ENCODE measurements at places on chromosomes 16 and 17.

GRCh38 chr17:64041912-64042311 is 21.5 kb upstream of the ICAM2 start:
- DNase-seq = no peak

DNA sequence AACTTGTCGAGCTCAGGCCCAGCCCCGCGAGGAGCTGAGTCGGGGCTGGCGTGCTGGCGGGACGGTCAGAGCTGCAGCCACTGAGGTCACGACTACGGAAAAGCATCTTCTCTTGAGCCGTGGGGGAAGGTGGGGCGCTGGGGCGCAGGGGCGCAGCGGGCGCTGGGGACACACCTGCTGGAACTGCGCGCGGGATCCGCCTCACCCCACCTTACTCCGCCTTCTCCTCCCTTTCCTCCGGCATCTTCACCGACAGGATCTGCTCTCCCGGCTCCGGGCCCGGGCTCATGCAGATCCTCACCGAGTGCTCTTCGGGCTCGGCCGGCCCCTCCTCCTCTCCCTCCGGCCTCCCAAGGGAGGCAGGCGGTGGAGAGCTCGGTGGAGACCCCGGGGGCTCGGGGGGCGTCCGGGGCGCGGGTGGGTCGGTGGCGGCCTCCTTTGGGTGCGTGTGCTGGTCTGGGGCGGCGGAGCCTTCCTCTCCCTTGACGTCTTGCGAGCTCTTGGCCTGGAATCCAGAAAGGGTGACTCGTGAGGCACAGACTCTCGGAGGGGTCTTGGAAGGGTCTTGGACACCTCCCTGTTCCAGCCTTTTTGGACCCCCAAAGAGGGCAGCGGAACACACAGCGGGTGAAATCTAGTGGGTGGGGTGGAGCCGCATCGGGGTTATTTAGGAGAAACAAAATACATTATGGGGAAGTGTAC is 81.8 kb upstream of the KIFC3 start:
- no peak for DNase-seq

DNA sequence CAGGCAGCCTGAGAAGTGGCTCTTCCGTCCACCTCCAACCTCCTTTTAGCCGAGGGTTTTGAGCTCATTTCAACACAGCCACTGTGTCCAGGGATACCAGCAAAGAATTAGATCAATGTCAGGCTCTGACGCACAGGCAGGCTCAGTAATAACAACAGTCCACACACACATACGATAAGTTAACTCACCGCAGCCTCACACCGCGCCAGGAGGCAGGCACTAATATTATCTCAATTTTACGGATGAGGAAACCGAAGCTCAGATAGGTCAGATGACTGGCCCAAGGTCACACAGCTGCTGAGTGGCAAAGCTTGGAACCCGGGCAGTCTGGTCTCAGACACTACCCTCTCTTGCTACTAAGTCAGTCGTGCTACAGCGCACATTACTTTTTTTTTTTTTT is 22.9 kb downstream of the ABR start:
- no peak for DNase-seq

DNA sequence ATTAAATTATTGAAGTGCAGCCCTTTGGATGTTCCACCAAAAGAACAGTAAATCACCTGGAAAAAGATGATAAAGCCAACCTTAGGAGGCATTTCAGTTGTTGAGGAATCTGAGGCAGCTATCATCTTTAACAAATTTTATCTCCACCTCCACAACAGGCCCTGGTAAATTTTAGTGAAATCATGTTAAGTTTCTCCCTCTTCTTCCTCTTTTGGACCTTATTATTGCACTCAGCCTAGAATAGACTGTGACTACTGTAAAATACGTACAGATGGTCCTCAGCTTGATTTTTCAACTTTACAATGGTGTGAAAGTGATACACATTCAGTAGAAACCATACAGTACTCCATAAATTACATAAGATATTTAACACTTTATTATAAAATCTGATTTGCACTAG is 90.3 kb downstream of the USP32 start:
- DNase-seq = no peak

DNA sequence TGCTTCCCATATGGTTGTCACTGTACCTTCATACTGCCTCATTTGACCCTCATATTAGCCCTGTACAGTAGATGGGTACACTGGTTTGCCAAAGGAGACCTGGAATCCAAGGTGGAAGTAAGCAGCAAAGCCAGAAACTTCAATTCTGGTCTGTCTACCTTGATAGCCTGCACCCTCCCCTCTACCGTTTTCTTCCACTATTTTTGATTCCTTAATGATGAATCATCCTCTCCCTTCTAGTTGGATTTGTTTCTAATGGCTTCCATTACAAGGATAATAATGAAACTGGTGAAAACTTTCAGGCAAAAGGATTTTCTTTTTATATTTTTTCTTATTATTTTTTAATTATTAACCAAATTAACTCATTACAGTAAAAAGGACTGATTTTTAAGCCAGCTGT is 17.3 kb downstream of the TAC4 start:
- no peak for DNase-seq

DNA sequence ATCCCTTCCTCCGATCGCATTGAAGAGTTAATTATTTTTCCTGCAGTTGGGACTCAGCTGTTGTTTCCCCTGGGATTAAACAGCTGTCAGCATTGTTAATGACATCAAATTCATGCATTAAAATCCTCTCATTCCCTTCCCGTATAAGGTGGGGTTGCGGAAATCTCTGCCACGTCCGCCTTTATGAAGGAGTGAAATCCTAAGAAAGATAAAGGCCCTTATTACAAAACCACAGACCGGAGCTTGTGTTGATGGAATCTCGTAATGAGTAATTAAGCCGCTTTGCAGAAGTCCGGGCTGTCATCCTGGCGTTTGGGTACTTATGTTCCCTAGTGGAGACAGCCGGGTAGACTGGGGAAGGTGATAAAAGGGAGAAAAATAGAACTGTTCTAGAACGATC is 627.6 kb downstream of the MAF start:
- DNase-seq = peak; percentile 48
